ENCODE measurements at places on chromosomes 13 and 19.

- DNase-seq, result no peak
These were observed 4.3 kb downstream of the FOSB start for GRCh38 chr19:45471931-45472562.

DNA sequence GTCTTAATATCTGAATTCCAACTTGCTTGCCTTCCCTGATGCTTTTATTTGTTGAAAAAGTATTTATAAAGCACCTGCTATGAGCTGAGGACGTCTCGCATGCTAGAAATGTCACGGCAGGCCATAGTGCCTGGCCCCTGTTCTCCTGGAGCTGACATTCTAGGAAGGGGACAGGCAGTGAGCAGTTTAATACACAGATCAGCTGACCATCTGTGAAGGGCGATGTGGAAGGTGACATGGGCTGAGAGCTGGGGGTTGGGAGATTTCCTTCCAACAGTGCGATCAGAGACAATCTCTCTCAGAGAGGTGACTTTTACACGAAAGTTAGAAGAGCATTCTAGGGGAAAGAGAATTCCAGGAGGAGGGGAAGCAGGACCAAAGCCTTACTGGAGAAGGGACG is 153.2 kb downstream of the ZNF536 start:
- DNase-seq, result no peak

DNA sequence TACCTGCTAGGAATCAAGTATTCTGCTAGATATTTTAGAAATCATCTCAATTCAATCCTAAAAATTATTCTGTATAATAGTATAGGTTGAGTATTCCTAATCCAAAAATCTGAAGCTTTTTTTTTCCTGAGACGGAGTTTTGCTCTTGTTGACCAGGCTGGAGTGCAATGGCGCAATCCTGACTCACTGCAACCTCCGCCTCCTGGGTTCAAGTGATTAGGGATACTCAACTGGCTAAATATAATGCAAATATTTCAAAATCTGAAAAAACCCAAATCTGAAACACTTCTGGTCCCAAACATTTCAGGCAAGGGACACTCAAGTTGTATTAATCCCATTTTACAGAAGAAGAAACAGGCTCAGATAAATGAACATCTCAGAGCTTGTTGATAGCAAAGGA is 17.2 kb upstream of the USPL1 start:
- DNase-seq, result no peak

DNA sequence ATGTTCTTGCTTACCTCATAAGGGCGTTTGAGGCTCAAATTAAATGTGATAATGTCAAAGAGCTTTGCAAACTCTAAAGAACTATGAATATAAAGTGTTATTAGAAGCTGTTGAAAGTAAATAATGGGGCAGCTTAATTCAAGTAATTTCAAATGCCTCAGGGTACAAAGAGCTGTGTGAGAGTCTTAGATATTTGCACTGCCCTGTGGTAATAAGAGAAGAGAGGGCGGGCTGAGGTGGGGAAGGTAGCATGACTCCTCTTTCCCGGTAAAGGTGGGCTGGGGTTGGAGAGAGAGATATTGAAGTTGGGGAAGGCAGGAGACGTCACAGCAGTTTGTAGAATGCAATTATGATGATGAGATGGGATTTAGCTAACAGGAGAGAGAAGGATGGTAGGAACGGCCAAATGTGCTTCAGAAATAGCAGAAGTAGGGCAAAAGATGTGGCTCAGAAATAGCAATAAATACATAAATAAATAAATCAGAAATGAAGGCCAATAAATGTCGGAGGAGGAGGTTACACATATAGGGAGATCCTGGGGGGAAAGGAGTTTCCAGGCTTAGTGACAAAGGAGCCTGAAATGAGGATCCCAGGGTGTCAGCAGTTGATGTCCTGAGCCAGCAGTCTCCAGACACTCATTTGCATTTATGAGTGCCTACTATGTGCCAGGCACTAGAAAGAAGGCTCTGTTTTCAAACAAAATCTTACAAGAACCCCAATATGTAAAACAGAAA is 35.7 kb upstream of the RCBTB2 start:
- DNase-seq, result no peak

DNA sequence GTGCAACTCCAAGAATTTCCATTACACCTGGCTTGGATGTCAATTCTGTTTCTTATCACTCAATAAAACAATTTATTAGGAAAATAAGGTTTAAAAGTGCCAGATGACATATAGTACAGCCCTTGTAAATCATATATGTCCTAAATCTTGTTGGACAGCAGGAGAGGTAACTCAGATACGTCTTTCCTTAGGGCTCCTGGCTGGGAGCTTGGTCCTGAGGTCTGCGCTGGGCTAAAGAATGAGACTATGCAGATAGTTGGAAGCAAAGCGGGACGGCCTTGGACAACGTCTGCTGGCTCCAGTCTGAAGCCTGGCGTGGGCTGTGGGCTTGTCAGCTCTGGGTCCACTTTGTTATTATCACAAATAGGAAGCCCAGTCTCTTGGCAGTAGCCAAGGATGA is 377.0 kb downstream of the DLEU7 start:
- no peak for DNase-seq

- DNase-seq, result no peak
These were observed 23.5 kb upstream of the EBPL start for GRCh38 chr13:49714757-49715156.

GRCh38 chr19:40283414-40284250 is 1.5 kb downstream of the AKT2 start:
- no peak for DNase-seq

- peak; percentile 89 for DNase-seq
These were observed 30.0 kb upstream of the NCCRP1 start for GRCh38 chr19:39166571-39167391.

DNA sequence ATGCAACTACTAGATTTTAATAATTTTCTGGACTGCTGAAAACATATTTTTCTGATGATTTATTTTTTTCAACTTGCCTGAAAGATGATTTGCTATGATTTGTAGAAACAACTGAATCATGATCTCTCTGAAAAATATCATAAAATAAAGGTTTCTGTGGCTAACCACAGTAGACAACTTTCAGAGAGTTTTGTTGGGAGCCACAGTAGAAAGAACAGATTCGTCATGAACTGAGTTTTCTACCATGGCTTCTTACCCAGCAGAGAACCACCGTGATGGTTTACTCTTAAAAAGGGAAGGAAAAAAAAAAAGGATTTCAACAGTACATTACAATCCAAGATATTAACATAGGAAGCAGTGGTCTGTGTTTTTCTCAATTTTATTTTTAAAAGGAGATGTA is 18.0 kb downstream of the ZAR1L start:
- DNase-seq, result no peak

GRCh38 chr19:50893047-50893736 is 18.0 kb downstream of the KLK4 start:
- DNase-seq, result peak; percentile 46

- DNase-seq, result peak; percentile 55
These were observed 940 bp upstream of the DCUN1D2 start for GRCh38 chr13:113491418-113491883.

- DNase-seq, result no peak
These were observed 41.5 kb downstream of the PTPRS start for GRCh38 chr19:5299137-5299536.

DNA sequence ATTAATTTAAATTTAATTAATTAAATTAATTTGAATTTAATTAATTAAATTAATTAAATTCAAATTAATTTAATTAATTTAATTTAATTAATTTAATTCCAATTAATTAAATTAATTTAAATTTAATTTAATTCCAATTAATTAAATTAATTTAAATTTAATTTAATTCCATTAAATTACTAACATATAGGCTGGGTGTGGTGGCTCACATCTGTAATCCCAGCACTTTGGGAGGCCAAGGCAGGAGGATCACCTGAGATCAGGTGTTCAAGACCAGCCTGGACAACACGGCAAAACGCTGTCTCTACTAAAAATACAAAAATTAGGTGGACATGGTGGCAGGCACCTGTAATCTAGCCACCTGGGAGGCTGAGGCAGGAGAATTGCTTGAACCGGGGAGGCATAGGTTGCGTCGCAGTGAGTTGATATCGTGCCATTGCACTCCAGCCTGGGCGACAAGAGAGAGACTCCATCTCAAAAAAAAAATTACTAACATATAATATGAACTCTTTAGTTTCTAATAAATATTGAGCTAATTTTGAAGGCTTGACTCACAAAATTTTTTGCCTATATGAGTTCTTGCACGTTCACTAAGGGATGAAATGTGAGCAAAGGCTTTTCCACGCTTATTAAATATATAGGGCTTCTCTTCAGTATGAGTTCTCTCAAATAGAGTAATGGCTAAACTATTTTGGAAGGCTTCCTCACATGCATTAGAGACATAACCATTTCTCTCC is 9.0 kb upstream of the USP29 start:
- no peak for DNase-seq

DNA sequence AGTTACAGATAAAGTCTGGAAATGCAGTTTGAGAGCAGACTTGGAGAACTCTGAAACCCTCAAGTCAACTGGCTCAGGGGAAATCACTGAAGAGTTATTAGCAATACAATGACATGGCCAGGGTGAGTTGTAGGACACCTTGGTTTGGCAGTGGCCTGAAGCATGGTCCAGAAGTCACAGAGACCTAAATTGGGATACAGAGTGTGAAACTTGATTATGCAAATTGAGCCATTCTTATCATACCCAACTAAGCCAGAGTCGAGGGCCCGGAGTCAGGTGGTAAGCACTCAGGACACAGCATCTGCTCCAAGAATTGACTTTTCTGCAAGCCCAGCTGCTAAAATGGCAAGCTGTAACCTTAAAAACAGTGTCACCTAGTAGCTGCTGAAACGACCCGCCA is 224.5 kb downstream of the DCLK1 start:
- DNase-seq, result no peak

DNA sequence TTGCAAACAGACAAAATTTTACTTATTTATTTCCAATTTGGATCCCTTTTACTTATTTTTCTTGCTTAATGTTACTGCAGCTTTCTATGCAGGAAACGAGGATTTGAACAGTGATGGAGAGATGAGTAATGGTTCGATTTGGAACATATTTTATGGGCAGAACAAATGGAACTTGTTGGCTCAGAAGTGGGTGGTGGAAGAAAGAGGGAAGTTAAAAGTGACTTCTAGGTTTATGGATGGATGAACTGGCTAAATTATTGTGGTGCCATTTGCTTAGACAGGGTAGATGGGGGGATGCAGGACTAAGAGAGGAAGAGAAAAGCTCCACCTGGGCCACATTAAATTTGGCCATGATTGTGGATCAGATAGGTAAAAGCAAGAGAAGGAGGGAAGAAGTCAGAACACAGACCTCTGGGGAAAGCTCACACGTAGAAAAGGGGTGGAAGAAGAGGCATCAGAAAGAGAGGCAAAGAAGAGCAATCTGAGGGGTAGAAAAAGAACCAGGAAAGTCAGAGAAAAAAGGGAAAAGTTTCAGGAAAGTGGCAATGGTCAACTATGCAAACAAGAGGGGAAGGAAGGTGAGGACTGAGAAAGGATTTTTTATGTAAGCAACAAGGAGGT is 768 bp upstream of the CYSLTR2 start:
- DNase-seq, result no peak

DNA sequence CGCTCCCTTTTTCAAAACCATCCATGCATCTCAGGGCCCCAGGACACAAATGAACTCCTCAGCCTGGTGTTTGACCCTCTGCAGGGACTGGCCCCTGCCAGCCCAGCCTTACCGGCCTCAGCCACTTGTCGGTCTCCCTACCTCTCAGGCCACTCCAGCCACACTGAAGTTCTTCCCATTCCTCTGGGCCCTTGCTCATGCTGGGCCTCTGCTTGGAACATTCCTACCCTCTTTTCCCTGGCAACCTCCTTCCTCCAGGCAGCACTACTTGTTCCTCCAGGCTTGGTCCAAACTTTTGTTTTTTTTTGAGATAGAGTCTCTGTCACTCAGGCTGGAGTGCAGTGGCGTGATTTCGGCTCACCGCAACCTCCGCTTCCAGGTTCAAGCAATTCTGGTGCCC is 7.6 kb upstream of the EGLN2 start:
- DNase-seq, result no peak

- no peak for DNase-seq
These were observed 1228.9 kb upstream of the MIR17HG start for GRCh38 chr13:90118467-90119071.

- DNase-seq, result no peak
These were observed 53.9 kb downstream of the RXFP2 start for GRCh38 chr13:31793246-31793645.

- DNase-seq, result no peak
These were observed 32.7 kb upstream of the FLT1 start for GRCh38 chr13:28527629-28528028.

GRCh38 chr13:102914339-102914930 is 68.6 kb downstream of the ERCC5 start:
- DNase-seq, result no peak

- no peak for DNase-seq
These were observed 5.8 kb downstream of the RPL21 start for GRCh38 chr13:27257233-27257568.

- no peak for DNase-seq
These were observed 5.9 kb upstream of the GPR32 start for GRCh38 chr19:50764409-50764808.

- no peak for DNase-seq
These were observed 44.3 kb downstream of the SHISA2 start for GRCh38 chr13:26007261-26008125.

DNA sequence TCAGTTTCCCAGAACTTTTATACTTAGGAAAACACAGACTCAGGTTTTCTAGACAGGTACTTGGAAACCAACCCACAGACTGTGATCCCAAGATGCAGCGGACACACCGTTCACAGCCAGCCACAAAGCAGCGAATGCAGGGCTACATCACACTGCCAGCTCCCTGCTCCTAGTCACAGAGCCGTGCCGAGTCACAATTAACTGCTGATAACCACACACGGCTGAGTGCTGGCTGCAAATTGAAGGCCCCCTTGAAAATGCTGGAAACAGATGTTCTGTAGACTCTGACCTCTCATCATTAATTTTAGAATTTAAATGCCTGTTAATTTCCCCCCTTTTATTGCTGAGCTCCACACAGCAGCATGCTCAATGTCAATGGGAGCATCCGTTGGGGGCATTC is 78.6 kb upstream of the SIAH3 start:
- DNase-seq, result no peak

Measured in NCI-H526 (cell line).